Right hindlimb (tissue), 1 donor: ENCODE measurements at places on chromosomes 1 and 21.

GRCh38 chr1:119787776-119788175 is 19.1 kb upstream of the HMGCS2 start:
- no peak for DNase-seq

DNA sequence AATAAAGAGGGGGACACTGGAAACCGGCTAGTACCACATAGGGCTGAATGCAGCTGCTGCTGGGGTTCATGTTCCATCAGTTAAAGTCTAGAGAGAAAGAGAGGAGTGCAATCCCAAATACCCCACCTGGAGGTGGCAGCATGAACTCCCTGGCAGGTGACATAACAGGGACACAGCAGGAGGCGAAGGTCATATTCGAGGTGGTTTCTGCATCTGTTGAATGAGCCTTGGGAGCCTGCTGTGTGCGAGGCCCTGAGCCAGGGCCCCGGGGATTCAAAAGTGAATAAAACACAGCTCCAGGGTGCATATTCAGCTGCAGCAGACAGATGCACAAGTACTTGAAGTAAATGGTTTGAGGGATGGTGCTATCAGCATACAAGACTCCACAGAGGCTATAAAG is 456.8 kb downstream of the SETD4 start:
- DNase-seq = no peak

DNA sequence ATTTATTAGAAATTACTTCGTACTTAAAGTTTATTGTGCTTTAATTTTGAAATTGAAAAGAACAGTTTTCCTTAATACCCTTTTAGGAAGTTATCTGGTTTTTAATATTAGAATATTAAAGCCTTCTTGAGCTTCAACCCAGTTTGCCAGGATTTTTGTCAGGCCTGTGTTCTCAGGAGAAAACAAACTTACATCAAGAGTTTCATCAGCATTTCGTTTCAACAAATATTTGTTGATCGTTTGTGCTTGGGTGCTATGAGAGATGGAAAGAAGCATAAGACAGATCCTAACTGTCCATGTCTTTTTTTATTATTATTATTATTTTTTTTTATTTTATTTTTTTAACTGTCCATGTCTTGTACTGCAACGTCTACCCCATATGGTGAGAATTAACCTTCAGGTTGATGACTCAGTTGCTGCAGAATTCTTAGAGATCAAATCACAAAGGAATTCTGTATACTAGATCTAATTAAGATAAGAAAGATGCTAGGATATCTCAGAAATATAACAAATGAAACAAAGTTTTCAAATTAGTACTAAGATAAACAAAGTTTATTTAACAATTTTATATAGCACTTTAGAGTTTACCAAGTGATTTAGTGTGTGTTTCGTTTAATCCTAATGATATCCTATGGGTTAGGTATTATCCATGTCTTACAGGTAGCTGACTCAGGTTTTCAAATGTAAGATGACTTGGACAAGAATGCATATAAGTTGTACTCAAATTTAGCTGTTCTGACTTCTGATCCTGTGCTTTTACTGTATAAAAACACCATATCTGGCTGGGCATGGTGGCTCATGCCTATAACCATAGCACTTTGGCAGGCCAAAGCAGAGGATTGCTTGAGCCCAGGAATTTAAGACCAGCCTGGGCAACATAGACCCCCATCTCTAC is 14.3 kb downstream of the FBXO28 start:
- no peak for DNase-seq

DNA sequence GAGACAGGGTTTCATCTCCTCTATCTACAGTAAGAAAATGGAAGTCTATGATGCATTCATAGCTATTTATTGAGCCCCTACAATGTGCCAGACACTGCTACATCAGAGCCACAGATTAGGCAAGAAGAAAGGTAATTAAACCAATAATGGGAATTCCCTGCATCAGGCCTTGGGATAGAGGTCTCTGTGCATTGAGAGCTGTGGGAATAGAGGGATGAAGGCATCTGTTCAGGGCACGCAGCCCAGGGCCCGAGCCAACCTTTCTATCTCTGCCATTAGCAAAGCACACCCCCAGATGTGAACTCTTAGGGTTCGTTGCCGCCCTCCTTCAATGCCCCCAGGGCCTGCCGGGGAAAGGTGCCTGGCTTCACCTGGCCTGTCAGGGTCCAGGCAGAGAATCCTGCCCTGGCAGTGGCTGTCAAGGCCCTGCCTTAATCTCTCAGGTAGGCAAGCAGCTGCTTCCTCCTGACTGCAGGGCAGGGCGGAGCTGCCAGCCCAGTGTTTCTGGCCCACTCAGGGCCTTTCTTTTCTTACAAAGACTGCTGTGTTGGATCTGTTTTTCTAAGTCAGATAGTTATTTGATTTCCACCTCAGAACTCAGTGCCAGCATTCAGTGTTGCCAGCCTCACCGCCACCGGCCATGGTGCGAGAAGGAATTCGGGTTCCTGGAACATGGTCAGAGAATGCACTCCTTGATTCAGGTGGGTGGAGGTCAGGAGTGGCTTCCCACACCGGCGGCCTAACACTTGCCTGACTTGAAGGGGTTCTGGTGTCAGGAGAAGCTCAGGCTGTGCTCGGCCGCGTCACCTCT is 76.1 kb downstream of the PGM1 start:
- DNase-seq = peak; percentile 24

DNA sequence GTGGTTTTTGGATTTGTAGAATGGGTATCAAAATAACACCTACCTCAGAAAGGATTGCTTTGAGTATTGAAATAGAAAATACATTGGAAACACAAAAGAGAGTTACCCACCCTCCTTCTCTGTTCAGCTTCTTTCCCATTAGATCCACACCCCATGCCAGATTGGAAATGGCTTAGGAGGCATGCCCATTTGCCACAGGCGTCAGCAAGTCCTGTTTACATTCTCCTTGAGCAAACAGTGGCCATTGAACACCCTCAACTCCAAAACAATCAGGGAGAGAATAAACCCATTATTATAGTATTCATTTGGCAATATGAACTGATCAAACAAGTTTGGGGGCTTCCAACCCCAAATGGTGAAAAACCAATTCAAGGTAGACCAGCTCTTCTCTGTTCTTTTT is 2.4 kb downstream of the ELAPOR1 start:
- no peak for DNase-seq

DNA sequence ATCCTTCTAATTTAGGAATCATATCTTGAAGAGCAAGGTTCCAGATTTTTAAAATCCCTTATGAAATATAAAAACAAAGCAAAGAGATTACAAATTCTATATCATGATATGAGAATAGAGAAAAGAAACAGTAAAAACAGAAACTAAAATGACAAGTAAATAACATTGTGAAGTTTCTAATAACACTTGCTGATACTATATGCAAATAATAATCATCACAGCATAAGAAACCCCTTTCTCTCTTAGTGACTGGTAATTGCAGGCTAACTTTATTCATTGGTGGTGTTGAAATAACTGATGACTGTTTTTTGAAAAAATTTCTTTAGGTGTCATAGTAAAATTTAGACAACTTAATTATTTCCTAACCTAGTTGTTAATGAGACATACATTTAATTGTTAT is 281.6 kb downstream of the PLA2G4A start:
- no peak for DNase-seq

DNA sequence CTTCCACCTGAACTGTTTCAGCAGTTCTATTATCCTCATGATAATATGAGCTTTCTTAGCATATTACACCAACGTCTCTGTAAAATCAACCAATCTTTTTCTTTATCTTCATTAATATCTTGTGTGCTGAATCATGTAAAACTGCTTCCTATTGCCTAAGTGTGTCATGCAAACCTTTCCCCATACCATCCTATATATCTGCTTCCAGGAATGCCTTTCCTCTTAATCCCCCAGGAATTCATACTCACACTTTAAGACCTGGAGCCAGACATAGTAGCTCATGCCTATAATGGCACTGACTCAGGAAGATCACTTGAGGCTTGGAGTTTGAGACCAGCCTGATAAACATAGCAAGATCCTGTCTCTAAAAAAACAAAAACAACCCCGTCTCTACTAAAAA is 183.9 kb downstream of the NRIP1 start:
- DNase-seq = no peak

DNA sequence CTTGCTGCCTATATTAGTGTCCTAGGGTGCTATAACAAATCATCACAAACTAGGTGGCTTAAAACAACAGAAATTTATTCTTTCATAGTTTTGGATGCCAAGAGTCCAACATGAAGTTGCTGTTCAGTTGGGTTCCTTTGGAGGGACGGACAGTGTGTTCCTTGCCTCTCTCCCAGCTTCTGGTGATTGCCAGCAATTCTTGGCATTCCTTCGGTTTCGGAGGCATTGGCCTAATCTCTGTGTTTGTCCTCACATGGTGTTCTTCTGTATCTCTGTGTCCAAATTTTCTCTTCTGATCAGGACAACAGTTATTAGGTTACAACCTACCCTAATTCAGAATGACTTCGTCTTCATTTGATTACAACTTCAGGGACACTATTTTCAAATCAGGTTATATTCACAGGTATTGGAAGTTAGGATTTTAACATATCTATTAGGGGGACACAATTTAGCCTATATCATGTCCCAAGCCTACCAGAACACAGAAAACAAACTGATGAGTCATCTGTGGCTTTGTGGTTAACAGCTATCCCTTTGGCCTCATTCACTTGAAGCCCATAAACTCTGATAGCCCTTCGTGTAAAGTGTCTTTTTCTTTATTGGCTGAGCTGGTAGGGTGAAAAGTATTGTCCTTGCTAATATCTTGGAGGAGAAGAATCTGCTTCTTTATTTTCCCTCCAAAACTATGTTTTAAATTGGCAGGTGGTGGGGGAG is 83.2 kb upstream of the PAPPA2 start:
- no peak for DNase-seq

DNA sequence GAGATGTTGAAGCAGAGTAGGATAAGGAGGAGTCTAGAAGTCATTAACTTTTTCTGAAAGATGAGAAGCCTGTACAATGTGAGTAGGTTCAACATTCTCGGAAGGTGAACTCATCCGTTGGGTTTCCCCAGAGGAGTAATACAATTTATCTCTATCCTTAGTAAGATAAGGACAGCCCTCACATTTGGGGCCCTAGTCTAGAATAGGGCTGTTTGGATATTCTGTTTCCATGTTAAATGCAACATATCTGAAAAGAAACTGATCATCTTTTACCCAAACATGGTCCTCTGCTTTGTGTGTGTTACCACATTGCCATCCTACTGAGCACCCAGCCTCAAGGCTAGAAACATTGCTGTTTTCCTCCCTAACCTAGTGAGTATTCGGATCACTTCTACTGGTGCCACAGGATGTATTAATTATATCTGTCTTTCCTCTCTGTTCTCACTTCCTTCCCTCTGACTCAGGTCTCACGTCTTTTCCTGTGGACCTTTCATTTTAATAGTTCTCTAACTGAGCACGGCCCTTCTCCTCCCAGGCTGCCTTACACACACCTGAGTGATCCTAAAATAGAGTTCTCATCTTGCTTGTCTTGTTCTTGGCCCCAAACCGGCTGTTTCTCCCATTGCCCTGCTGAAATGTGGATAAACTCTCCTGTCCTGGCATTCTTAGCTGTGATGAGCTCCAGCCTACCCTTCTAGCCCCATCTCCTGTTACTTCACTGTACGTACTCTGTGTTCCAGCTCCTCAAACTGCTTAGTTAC is 91.7 kb downstream of the CDC14A start:
- DNase-seq = peak; percentile 27

DNA sequence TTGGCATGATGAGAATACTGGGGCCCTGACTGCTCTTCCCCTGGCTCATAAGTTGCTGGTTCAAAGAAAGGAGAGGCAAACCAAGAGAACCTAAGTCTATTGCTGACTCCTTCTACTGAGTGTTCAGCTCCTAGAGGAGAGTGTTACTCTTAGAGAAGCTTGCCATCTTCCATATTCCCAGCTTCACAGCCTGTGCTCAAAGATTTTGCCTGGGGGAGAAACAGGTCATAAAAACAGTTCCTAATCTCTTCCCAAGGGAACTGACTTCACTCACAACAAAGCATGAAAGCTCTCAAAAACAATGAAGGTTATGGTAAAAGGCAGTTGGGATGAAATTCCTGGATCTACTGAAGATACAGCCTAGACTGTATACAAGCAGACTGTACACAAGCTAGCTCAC is 37.1 kb downstream of the LRRC40 start:
- no peak for DNase-seq

- DNase-seq = no peak
Observed at GRCh38 chr1:233245191-233245765, 50.2 kb downstream of the PCNX2 start.

- DNase-seq = no peak
Observed at GRCh38 chr1:65431111-65431705, 10.7 kb downstream of the LEPR start.
